ENCODE measurements at places on chromosomes 7 and 10.

- DNase-seq: no peak
Measured at GRCh38 chr10:27256299-27257189, 15.9 kb upstream of the ACBD5 start.

DNA sequence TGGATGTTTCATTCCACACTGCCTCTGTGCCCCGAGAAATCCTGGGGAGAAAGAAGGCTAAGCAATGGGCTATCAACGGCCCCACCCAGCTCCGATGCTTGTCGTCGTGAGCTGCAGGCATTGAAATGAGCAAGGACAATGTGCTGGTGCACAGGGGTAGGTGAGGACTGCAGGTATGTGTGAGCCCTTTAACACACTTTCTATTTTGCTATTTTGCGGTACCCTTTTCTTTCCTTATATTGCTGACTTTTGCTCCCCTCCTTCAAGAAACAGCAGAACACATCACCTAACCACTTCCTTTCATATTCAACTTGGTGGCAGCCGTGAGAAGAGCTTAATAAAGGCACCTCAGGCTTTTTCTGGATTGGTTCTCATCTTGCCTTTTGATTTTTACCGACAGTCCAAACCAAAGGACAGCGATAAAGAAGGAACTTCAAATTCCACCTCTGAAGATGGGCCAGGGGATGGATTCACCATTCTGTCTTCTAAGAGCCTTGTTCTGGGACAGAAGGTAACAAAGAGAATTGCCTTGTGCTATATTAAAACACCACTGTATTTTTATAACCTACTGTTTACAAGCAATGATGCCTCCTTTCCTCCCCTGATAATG lies 39.2 kb downstream of the AIFM2 start:
- DNase-seq: no peak

- DNase-seq: no peak
Measured at GRCh38 chr10:71188201-71188600, 24.2 kb upstream of the UNC5B start.

GRCh38 chr7:77254915-77255314 lies 55.3 kb upstream of the FGL2 start:
- no peak for DNase-seq

- no peak for DNase-seq
Measured at GRCh38 chr10:77497748-77498147, 139.9 kb downstream of the KCNMA1 start.
